ENCODE measurements at places on chromosomes 6 and 20.

GRCh38 chr20:49877386-49877921 is 37.9 kb downstream of the SPATA2 start:
- DNase-seq = no peak

GRCh38 chr20:14199111-14199510 is 138.3 kb downstream of the FLRT3 start:
- DNase-seq = no peak

DNA sequence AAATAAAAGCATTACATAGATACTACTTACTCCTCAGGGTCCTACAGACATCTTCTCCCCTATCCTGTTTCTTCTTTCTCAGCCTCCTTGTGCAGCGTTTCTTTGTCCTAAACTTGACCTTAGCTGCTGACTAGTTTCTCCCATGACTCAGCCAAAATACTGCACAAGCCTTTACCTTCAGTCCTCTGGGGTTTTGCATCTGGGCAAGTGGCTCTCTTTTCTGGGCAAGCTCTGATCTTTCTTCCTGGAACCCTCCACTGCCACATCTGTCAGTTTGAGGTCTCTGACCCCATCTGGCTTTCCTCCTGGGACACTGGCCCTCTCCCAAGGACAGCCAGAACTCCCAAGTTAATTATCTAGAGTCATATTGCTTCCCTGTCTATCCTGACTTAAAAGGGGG is 838.4 kb downstream of the DHX35 start:
- no peak for DNase-seq

- no peak for DNase-seq
Measured at GRCh38 chr20:63635431-63636141, 8.7 kb upstream of the GMEB2 start.

DNA sequence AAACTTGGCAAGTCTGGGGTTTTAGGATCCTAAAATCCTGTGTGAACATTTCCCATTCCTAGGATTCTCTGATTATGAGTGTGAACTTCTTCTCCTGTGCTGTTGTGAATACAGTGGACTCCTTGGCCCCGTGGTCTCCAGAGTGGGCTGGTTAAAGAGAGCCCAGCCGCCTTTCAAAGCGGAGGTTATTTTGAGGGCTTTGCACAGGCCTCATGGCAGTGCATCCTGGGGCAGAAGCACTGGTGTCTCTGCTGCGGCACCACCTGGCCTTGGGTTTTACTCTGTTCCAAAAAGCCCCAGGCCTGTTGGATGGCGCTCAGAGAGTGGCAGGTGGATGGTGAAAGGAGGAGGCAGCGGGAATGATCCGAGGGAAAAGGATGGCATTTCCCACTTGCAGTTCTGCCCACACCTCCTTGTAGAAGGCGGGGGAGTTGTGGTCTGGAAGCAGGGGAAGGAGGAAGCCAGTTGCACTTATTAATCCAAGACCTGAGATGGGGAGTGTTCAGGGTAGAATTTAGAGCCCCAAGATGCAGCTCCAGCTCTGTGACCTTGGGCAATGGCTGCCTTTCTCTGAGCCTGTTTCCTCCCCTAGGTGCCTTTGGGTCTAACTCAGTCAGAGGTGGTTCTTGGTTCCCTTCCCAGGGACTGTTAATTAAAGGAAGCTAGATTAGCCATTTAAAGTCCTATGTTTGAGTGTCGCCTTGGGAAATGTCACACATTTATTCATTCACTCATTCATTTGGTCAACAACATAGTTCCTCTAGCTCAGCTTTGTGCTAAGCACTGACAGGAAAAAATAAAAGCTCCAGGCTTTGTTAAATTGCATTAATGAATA is 22.4 kb downstream of the MMP24 start:
- DNase-seq = no peak

GRCh38 chr20:21826976-21827375 is 121.5 kb downstream of the PAX1 start:
- no peak for DNase-seq

DNA sequence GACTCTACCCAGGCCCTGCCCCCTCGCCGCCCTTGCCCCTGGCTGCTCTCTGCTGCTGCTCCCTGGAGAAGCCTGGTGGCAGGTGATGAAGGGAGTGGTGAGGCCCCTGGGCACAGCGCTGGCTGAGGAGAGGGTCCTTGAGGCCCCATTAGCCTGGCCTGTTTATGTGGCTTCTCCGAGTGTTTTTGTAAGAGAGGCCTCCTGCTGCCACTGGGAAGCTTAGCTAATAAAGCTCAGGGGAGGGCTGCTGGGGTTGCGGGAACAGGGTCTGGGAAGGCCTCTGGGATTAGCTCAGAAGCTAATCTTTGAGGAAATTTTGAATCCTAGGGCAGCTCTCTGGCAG is 15.5 kb downstream of the EBF4 start:
- DNase-seq = no peak

DNA sequence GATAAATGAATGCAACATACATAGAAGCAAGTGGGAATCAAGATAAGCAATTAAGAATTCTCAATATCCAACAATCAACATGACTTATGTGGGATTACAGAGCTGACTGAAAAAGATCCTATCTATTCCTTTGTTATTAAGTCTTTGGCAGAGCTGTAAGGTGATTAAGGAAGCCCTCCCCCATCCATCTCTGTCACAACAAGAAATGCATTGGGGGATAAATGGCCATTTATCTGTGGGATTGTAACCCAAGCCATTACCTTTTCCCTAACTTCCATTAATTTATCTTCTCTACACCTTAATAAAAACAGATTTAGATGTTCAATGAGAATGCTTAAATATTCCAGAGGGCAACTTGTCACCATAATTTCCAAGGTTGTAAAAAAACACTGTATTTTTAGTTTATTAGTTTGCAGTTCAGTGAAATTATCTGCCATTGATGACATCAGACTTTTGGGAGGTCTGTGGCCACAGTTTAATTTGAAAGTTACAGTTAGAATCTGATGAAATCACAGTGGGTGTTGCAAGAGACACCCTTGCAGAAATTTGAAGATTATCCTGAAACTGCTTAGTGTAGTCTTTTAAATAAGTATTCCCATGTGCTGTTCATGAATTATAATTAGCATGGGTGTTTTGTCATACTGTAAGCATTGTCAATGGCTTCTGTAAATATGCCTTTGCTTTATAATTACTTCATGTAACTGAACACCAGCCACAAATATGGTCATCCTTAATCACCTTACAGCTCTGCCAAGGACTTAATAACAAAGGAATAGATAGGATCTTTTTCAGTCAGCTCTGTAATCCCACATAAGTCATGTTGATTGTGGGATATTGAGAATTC is 49.4 kb upstream of the FYN start:
- DNase-seq = no peak

- DNase-seq = no peak
Measured at GRCh38 chr6:156654919-156655918, 122.0 kb upstream of the ARID1B start.

DNA sequence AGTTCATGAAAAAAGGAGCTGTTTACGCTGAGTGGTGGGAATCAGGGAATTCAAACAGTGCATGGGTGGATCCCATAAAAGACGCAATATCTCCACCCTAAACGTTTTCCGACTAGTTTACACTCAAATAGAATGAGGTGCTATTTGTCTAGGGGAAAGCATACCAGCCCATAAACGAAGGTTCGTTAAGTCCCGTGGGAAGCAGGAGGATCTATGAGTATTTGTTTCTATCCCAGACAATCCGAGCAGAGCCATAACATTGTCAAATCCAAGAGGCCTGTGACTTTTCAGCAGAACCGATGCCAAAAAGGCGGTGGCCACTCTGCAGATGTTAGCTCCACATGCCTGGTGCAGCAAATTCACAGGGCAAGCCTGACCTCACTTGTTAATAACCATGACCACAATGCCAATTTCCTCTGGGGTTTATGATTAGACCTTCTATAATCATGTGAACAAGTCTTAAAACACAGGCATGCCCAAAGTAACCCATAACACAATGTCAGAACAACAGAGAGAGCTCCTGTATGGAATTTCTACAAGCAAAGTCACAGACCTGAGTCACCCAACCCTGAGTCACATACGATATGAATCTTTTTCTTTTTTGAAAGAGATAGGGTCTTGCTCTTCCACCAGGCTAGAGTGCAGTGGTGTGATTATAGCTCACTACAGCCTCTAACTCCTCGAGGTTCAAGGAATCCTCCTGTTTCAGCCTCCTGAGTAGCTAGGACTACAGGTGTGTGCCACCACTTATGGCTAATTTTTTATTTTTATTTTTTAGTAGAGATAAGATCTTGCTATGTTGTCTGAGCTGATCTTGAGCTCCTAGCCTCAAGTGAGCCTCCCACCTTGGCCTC is 123.3 kb downstream of the KIF13A start:
- no peak for DNase-seq

DNA sequence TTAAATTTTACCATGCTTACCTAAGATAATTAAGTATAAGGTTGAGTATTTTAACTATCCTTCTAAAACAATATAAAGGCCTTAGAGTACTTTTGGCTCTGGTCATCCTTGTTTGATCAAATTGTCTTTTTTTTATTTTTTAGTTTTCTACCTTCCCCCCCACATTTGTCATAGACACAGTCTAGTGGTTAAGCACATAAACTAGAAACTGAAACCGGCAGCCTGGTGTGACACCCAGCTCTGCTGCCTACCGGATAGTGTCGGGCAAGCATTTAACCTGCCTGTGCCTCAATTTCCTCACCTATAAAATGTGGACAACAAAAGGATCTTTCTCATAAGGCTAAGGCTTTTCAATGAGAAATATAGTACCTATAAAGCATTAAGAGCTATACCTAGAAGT is 21.6 kb upstream of the TULP4 start:
- DNase-seq = peak; percentile 25

GRCh38 chr6:78623554-78623953 is 243.8 kb upstream of the IRAK1BP1 start:
- DNase-seq = no peak

DNA sequence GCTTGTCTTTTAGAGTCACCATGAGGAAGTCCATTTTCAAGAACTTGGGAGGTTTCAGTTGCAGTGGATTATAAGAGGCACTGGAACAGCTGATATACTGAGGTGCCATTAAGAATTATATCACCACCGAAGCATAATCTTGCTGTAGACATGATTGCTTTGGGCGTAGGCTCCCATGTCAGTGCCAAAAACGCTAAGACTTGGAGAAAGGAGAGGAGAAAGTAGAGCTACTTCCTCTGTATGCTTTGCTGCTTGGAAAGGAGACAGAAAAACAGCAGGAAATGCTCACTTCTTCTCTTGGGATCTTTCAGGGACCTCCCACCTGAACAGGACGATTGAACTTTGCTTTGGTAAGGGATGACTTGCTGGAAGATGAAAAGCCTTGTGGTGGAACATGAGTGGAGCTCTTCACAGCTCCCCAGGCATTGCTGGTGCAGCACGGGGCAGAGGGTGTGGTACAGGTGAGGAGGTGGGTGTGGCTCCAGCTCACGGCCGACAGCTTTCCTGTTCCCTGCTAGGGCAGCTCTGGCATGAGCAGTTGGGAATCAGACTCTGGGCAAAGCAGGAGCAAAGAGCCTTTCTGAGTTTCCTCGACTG is 190.4 kb upstream of the JAG1 start:
- no peak for DNase-seq

- DNase-seq = no peak
Measured at GRCh38 chr6:63504777-63505384, 67.4 kb upstream of the LOC128125822 start.

GRCh38 chr6:130865793-130866192 is 38.6 kb downstream of the SMLR1 start:
- DNase-seq = no peak

DNA sequence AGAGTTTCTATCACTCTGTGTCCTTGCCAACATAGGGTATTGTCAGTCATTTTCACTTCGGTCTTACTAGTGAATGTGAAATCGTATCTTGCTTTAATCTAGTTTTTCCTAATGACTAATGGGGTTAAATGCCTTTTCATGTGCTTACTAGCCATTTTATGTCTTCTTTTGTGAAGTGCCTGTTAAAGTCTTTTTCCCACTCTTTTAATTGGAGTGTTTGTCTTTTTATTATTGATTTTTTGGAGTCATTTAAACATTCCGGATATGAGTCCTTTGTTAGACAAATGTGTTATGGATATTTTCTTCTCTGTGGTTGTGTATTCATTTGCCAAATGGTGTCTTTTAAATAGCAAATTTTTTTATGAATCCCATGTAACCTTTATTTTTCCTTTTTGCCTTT is 194.6 kb downstream of the CDH26 start:
- no peak for DNase-seq

GRCh38 chr6:151060096-151060765 is 179.5 kb upstream of the AKAP12 start:
- DNase-seq = no peak

Measured in memory B cell (primary cell).